Hematopoietic multipotent progenitor cell treated with erythropoietin and hydrocortisone succinate and interleukin-3 and kit ligand, for 6 days (in vitro differentiated cells): ENCODE measurements at places on chromosomes 12 and 14.

DNA sequence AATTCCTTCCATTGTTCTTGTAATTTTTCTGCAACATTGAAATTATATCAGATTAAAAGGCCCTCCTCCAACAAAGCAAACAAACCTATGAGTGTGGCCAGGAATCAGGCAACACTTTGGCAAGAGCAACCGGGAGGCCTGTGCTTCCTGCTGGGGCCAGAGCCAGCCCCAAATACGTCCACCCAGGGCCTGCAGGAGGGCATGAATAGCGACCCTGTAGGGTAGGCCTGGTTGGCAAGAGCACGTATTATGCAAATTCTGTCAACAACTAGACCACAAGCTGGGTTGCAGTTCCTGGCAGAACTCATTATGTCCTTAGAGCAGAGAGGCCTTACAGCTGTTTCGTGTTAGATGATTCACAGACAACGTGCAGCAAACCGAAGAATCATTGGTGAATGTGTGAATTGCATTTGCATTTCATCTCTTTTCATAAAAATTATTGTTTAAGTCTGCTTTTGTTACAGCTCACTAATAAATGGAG, 26.9 kb upstream of the LGALS3 start:
- DNase-seq: peak; percentile 79

DNA sequence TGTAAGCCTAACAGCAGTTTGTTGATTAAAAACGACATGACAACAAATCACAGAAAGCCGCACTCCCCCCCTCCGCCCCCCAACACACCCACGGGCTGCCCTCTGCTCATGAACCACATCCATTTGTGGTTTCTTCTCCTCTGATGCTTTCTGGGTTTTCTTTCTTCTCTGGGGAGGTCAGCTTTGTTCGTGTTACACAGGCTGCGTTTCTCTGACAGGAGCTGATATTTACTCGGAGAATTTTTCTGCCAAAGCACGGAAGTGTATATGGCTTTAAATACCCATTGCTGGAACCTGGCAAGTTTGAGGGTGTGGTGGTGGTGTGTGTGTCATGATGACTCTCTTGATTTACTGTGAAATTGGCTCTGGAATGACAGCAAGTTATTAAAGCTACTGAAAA, 883.7 kb upstream of the TMEM132C start:
- no peak for DNase-seq

DNA sequence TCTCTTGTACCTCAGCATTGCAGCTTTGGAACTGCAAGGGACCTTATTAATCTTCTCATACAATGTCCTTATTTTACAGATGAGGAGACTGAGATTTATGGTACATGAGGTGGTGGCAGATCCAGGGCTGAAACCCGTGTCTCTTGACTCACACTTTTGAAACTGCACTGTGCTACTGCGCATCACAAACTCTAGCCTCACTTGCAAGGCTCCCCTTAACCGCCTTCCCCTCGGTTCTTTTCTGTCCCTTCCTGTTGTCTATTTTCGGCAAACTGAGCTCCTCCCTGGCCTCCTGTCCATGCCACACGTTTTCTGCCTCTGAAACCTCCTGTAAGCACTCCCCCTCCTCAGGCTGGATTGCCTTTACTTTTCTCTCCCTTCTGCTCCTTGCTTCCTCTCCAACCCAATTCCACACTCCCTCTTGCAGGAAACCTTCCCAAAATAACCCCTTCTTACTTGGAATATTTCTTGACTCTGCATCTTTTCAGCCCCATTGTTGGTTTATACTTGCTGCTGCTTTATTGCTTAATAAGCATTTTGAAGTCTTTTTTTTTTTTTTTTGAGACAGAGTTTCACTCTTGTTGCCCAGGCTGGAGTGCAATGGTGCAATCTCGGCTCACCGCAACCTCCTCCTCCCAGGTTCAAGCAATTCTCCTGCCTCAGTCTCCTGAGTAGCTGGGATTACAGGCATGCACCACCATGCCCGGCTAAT, 72.4 kb upstream of the CISTR start:
- no peak for DNase-seq

DNA sequence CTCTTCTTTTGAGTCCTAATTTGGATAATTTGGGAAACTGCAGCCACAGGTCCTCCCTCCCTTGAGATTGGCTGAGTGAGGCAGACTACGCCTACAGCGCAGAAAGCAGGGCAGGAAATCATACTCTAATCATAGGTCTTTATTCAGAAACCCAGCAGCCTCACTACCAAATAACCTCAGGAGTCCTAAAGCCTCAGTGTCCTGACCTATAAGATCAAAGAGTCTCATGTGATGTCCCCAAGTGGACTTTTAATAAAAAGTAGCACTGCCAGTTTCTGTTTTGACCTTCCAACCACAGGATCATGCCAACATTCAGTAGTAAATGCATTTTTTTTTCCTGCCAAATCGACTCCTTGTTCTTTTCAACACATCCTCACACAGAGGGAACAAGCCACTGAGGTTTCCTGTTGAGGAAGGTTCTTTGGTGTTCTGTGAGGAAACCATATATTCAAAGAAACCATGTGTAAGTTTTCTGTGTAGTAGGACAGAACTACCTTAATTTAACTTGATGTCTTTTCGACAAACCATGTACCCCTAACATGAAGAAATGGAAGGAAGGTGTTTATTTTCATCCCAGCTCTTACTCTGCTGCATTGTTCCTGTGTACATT, 72.2 kb downstream of the VCPKMT start:
- peak; percentile 42 for DNase-seq

DNA sequence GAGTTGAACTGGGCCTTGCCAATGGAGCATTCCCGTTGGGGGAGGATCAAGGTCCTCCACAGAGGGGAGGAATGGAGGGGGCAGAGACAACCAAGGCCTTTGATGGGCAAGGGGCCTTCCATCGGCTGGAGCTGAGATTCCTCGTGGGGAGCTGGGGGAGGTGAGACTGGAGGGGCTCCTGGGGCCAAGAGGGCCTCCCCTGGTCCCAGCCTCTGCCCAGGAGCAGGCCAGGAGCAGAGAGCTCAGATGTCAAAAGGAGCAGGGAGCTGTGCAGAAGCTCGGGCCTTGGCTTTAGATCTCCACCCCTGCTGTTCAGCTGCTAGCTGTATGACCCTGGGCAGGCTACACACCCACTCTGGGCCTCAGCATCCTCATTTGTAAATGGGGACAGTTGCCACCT, 24.0 kb downstream of the TMEM63C start:
- no peak for DNase-seq

DNA sequence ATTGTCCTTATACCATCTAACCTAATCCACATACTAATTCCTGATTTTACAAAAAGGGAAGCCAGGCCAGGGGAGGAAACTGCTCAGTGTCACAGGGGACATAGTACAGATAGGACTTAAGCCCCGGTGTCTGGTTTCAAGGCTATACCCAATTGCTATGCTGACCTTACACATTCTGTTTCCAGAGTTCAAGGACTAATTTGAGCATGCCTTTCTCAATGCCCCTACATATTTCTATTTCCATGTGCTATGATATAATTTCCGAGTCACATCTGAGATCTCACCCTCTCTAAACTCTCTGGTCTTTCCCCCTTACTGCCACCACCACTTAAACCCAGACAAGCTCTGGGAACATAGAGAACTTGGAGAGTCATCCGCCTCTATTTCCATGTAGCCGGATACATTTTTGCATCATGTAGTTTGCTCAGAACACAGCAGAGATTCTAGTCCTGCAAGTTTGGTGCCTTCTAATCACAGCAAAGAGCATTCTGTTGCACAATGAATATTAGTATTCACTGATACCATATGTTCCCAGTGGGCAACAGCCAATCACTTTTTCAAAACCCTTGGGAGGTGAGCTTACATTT, 34.2 kb downstream of the PPM1H start:
- DNase-seq: no peak

- no peak for DNase-seq
Observed at GRCh38 chr12:73274976-73275375, 1002.8 kb downstream of the TRHDE start.

GRCh38 chr12:112408621-112409020, 784 bp downstream of the RPL6 start:
- DNase-seq: peak; percentile 48
